ENCODE measurements at places on chromosomes 1 and 21.

DNA sequence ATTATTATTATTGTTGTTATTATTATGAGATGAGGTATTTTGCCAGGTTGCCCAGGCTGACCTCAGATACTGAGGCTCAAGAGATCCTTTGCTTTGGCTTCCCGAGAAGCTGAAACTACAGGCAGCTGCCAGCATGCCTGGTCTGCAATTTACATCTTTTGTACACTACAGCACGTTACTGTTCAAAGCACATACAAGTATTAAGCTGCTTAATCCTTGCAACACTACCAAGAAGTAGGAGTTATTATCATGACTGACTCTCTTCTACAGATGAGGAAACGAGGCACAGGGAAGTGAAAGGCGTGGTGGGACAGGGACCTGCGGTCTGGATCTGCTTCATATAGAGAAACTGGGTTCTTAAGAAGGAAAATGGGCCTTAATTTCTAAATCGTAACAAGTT lies 11.6 kb downstream of the ERG start:
- no peak for DNase-seq

GRCh38 chr21:37766129-37766528 lies 150.1 kb downstream of the KCNJ6 start:
- no peak for DNase-seq

GRCh38 chr1:240329443-240329842 lies 237.8 kb downstream of the FMN2 start:
- no peak for DNase-seq

DNA sequence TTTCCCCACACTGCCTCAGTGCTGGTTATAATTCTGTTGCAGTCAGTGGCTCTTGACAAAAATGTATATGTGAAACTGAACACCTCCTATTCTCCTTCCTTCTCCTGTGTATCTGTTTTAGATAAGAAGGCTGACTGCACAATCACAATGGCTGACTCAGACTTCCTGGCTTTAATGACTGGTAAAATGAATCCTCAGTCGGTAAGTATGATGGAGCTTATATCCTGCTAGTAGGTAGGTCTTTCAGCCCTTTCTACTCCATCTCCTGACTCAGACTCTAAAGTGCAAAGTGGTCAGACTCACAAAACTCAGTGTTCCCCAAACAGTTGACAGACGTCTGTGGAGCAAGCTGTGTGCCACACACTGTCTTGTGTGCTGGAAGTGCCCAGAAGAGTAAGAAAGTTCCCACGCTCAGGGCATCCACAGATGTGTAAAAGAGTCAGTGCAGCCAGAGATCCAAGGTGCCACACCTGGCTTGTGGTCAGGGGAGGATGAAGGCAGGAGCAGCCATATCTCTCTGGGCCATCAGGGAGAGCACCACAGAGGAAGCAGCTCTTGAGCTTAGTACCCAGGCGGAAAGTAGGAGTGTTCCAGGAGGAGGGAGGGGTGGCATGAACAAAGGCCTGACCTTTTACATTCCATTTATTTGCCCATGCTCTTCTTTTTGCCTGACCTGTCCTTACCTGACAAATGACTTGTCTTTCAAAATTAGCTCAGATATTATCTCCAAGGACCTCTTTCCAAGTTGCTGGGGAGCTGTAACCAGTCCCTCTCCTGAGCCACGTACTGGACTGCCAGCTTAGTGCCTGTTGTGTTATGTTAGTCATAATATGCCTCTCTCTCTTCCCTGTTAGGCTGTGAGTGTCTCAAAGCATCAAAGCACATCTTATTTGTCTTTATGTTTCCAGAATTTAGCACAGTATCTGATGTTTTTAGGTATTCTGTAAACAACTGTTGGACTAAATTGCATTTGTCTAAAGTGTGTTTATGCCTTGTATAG lies 14.0 kb upstream of the PODN start:
- DNase-seq, result no peak

- DNase-seq, result no peak
Measured at GRCh38 chr21:15134701-15135470, 70.1 kb upstream of the NRIP1 start.

GRCh38 chr1:29579821-29580425 lies 343.6 kb downstream of the PTPRU start:
- no peak for DNase-seq

- no peak for DNase-seq
Measured at GRCh38 chr21:39317134-39318090, 4.0 kb upstream of the BRWD1 start.

DNA sequence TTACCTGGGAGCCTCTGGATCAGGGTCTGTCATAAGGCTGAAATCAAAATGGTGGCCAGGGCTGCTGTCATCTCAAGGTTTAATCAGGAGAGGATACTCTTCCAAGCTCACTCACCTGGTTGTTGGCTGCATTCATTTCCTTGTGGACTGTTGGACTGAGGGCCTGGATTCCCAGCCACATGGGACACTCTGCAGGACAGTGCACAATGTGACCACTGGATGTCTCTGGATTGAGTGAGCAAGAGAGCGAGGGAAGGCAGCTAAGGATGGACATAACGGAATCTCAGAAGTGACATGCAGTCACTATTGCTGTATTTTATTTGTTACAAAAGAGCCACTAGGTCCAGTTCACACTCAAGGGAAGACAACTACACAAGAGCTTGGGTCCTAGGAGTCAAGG lies 229.1 kb downstream of the S1PR1 start:
- DNase-seq, result no peak

DNA sequence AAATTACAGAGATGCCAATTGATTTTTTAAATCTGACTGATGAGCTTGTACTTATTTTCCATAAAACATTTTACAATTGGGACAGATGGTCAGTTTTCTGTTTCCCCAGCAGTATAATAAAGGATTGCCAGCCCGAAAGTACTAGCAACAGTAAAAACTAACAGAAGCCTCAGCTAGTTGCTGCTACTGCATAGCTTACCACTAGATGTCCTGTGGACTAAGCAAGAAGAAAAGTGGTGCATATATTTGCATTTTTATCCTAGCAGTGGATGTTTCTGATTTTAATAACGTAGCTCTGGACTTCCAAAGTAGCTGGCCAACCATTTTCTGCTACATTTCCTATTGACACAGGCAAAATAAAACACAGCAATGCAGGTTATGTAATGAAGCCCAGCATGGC lies 241.5 kb downstream of the BARHL2 start:
- DNase-seq, result no peak

DNA sequence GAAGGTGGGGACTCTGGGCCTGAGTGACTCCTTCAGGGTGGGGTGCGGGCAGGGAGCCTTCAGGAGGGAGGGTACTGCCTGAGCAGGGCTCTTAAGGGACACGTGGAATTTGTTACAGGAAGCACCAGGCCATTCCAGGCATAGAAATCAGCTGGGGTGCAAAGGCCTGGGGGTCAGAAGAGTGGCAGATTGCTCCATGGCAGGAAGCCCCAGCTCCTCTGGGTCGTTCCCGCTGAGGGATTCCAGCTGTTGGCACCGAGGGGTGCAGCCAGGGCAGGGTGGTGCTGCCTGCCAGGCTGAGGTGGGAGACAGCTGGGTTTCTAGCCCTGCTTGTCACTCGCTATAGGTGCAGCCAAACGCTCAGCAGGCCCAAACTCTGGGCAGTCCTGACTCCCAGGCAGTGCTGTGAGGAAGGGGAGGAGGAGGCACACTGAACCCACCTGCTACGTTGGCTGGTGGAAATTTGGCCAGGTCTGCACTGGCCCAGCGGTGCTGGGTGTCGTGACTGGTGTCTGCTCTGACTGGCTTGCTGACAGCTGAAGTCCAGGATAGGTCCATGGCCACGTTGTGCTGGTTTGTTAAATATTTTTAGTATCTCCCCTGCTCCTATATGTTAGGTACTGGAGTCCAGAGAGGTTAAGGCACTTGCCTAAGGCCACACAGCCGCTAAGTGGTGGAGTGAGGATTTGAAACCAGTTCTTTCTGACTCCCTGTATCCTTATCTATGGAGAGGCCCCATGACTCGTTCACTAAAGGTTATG lies 19.3 kb downstream of the TNFRSF1B start:
- DNase-seq, result no peak

GRCh38 chr1:17616731-17617279 lies 77.3 kb downstream of the ARHGEF10L start:
- no peak for DNase-seq
